NCI-H510A treated with DMSO at 0.1 percent for 48 hours (cell line): ENCODE measurements at places on chromosomes 5 and 9.
A peak's percentile ranks its signal among the peaks of the same experiment; 100 is the strongest.

- no peak for DNase-seq
These were observed 337.5 kb upstream of the MSX2 start for GRCh38 chr5:174386846-174387245.

DNA sequence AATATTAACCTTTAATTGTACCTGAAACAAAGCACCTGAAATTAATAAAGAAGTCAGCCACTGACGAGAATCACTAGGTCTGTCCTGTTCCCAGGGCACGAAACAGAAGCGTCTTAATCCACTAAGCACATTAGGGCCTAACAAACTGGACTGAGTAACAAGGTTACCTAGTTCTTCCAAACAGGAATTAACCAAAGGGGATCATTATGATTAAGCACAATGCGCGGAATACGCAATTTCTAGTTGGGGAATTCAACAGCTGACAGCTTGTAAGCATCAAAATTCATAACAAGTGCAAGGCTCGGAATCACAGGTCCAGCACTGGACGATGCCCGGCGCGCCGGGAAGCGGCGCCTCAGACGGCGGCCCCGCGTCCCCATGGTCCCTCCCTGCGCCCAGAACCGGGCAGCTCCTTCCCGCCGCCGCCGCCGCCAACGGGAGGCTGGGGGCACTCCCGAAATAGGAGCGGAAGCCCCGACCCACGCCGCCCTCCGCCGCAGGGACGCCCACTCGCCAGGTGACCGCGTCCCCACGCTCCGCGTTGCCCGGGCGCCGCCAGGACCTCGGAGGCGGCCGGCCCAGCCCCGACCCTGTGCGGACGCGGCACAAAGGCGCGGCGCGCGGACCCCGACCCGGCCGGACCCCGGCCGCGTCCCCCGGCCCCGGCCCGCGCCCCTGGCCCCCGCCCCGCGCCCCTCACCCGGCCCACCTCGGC lies 898 bp downstream of the CAMSAP1 start:
- DNase-seq, result peak; percentile 35

DNA sequence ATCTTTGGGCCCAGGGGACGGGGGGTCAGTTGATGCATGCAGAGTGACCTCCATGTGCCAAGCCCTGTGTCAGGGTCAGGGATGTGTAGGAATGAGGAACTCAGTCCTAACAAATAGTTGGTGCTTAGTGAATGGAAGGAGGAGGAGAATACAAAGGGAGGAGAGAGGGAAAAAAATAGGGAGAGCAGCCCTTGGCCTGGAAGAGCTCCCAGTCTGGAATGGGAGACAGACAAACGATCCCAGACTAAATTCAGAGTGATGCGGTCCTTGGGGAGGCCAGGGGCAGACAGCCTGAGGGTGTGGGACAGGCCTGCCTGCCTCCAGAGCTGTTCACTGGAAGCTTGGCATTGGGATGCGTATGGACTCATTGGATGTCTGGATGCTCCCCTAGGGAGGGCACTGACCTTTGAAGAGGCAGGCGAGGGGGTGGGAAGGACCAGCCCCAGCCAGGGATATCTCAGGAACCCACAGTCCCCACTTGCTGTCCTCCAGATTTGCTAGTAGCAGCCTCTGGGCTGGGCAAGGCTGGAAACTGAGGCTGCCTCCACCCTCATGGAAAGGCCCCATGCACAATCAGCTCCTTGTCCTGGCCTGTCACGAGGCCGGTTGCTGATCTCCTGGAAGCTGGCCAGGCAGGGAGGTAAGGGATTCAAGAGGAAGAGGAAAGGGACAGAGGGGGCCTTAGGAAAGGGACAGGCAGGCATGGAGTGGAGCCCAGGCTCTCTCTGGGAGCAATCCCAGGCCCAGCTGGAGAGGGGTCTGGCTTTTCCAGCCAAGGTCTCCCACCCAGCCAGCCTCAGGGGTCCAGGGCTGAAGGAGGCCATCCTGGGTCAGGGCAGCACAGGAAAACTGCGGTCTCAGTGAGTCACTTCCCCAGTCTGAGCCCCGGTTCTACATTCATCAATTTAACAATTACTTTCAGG lies 69.0 kb upstream of the GGTA1 start:
- DNase-seq, result no peak

DNA sequence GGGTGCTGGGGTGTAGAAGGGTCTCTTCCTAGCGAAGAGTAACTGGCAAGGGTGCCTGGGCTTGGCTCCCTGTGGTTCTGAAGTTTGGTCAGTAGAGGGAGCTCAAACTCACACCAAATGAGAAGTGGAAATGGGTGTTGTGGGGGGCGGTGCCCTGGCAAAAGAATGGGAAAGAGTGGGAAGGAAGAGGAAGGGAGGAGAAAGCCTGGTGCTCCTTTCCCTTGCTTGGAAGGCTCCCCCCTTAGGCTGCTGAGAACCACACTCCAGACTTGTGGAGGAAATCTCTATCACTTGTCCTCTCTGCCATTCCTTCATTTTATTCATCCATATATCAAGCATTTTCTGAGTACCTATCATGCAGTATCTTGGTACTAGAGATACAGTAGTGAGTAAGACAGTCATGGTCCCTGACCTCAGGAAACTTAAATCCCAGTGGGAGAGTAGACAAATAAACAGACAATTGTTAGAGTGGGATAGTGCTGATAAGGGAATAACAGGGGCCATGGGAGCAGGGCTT lies 13.0 kb downstream of the SLC4A9 start:
- peak; percentile 29 for DNase-seq

GRCh38 chr9:126893079-126893478 lies 21.5 kb upstream of the RALGPS1 start:
- peak; percentile 19 for DNase-seq

DNA sequence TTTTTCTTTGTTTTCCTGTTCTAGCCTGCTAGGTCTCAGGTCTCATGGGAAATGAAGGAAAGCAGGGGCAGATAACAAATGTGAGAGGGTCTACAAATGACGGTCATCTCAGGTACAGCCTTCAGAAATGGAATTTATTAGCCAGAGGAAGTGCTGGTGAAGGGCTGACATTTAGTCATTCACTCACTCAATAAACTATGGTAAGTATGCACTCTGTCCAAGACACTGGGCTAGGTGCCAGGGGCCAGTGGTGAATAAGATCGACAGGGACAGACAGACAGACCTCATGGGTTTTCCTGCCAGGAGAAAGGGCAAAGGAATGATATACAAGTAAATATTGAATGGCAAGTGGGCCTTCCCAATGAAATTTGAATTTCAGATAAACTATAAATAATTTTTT lies 6.3 kb downstream of the PDE6A start:
- peak; percentile 36 for DNase-seq

GRCh38 chr9:98565152-98566135 lies 143.3 kb downstream of the GABBR2 start:
- DNase-seq, result no peak

DNA sequence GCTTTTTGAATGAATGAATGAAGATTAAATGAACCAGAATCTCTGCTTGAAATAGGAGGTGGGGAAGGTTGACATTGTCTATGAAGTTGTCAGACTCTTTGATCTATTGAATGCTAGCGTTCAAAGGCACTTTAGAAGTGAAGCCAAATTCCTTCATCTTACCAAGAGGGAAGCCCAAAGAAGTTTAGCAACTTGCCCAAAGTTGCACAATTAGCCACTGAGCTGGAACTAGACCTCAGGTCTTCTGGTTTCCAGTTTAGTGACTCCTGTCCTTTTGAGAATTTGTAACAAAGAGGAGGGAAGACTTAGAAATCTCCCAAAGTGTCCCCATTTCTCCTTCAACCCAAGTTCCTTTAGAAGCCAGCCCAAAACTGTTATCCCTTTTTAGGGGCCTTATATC lies 20.7 kb upstream of the SLC1A3 start:
- DNase-seq, result no peak

DNA sequence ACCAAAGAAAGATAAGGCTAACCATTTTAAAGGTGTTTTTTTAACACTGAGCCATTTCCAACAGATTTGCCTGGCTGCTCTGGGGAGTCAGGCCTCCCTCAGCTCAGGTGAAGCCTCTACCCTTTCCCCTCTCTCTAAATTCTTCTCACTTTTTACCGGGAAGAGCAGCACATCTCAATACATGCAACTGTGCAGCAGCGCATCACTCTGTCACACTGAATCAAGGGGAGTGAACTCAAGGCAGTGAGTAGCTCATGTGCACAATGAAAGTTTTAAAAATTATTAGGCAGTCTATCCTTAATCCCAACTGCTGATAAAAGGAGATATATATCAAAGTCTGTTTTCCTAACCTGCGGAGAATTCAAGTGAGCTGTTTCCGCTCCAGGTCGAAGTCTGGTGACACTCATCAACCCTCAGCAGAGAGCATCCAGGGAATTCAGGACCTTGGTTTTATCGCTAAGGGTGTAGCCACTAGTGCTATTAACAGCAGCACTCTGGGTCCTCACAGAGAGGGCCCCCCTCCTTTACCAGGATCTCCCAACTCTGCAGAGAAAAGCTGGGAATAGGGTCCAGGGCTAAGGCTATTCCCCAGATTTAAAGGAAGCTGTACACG lies 1.0 kb downstream of the CEMIP2 start:
- DNase-seq, result no peak

DNA sequence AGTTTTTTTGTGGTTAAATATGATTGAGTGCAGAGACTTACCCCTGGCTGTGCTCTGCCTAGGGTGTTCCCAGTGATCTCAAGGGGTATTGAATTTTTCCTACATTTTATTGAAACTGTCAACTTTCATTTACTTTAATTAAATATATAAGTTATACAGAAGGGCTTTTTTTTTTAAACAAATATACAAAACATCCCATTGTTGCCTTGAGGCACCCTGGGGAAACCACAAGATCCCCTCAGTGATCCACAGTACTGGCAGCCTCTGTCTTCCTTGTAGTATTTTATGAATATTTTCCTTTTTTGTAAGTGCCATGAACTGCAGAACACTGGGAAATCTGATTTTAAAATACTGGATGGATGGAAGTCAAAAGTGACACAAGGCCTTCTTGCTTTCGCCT lies 123.7 kb downstream of the TLE1 start:
- no peak for DNase-seq

GRCh38 chr9:6219040-6219439 lies 3.4 kb downstream of the IL33 start:
- no peak for DNase-seq

- DNase-seq, result no peak
These were observed 229.9 kb downstream of the PIK3R1 start for GRCh38 chr5:68445257-68446069.

- DNase-seq, result no peak
These were observed 3.3 kb downstream of the SLF1 start for GRCh38 chr5:94621763-94622162.

DNA sequence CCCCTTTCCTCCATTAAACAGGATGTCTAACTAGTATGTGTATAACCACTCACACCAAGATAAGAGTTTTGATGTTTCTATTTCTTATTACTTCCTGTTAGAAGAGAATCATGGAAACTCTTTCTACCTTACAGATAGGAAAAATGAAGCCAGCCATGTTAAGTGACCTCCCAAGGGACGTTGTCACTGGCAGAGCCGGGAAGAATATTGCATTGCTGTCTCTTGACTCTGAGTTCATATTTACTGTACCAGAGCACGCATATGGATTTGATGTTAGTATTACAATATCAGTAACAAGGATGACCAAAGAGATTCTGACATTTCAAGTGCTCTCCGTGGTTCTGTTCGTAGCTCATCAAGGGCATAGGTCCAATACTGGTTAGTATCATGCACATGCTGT lies 12.5 kb upstream of the C5orf63 start:
- DNase-seq, result no peak

DNA sequence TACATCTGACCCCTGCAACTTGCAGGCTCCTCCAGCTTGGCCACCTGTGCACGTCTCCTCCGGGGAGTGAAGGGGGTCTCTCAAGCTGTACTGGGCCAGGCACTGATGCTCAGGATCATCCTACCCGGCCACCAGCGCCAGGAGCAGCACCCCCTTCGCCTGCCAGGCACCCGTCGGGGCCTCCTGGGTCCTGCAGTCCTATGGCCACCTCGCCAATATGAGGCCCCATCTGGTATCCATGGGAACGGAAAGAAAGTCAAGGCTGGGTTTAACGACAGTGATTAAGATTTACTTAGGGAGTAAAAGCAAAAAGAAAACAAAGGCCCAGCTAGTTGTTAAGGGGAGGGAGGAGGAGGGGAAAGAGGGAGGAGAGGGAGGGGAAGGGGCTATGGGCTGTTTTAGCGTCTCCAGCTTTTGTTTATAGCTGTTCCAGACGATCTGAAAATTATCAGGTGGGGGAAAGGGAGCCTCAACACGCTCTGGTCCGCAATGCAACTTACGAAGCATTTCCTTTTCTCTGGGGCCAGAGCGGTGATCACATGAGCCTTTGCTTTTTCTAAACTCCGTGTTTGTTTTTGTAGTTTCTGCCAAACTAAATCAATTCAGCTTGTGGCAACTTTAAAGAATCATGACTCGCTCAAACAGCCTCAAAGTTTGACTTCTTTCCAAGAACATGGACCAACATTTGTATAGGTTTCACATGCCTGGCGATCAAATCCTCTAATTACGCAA lies 132.4 kb downstream of the ROR2 start:
- no peak for DNase-seq

DNA sequence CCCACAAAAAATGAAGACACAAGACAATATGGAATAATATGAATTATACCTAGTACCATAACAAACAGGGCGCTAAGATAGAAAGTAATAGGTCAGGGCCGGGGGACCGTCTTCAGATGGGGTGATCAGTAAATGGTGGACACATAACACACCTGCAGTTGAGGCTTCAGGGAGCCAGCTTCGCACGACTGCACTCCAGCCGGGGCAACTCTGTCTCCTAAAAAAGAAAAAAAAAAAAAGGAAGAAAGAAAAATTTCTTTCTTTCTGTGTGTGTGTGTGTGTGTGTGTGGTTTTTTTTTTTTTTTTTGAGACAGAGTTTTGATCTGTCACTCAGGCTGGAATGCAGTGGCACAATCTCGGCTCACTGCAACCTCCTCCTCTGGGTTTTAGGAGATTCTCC lies 75.0 kb upstream of the HSPA9 start:
- DNase-seq, result no peak

DNA sequence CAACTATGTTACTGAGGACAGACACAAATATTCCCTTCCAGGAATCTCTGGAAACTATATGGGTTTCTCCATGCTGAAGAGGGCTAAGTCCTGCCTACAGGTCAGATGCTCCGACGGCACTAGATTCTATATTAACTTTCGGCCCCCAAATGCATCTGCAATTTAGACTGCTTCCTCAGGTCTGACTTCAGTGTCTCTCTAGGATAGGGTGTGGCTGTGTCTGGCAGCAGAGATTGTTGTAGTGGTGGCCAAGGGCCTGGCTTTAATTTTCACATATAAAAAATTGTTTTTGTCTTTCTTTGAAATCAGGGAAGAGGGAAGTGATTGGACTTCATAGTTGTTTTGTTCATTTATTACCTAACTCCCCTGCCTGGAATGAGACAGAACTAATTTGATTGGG lies 101.8 kb downstream of the PJA2 start:
- no peak for DNase-seq

DNA sequence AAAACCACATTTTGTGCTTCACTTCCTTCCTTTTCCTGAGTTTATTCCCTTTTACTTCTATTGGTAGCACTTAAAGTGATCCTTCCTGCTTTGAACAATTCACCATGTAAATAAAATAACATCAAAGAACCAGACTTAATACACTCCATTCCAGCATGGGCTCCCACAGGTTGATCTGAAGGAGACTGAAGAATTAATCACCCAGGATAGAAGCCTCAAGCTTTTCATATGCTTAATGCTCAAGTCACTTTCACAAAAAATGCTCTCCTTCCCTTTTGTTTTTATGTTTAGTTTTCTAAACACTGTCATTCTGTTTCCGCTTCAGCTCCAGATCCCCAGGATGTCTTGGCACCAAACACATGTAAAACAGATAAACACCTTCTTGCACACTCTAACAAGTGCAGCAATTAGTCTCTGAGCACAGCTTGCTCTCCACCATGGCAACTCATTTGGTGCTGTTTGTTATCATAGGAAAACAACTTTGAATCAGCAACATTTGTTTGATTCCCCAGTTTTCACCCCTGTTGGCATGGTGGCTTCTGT lies 37.0 kb downstream of the DMRTA1 start:
- no peak for DNase-seq

GRCh38 chr5:107323536-107323935 lies 347.2 kb downstream of the EFNA5 start:
- DNase-seq, result no peak
